ENCODE measurements at places on chromosomes 5 and 9. TPM values are rescaled to one million over a fixed set of nuclear protein-coding genes. Genes with fewer than 3 reads are reported as not detected.
A peak's percentile ranks its signal among the peaks of the same experiment; 100 is the strongest.

Gene ASPN
- total RNA-seq = 113 TPM

DNA sequence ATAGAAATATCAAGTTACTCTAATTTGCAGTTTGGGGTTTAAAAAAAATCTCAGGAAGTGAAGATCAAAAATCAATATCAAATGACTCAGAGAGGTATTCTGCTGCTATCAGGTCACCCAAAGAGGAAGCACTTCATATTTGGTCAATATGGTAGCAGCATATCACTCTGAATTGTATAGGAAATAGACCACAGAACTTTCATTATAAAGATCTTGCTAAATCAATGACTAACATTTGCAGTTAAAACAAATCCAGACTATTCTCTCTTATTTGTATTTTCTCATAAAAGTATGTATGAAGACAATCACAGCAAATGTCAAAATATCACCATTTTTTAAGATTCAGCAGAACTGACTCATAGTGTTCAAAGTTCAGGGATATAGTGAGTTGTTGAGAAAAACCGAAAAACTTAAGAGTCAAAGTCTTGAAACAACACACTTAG is 105.8 kb upstream of the PCSK1 start:
- no peak overlapping the region for H3K27ac ChIP-seq
- no peaks in the 10 kb centered on the region for H3K4me1 ChIP-seq
- no peak overlapping the region for H3K4me3 ChIP-seq
- no peaks in the 10 kb centered on the region for H3K27me3 ChIP-seq
- no peaks in the 10 kb centered on the region for H3K36me3 ChIP-seq

GRCh38 chr9:137760426-137760825 is 117.2 kb upstream of the CACNA1B start:
- H3K4me1 ChIP-seq = no peaks in the 10 kb centered on the region
- H3K36me3 ChIP-seq = no peaks in the 10 kb centered on the region
- DNase-seq = no peak

GRCh38 chr5:174799121-174799520 is 74.7 kb downstream of the MSX2 start:
- no peak overlapping the region for H3K4me3 ChIP-seq
- DNase-seq = no peak
- no peaks in the 10 kb centered on the region for H3K4me1 ChIP-seq

- H3K4me3 ChIP-seq = no peak overlapping the region
- H3K27me3 ChIP-seq = no peaks in the 10 kb centered on the region
- H3K36me3 ChIP-seq = no peaks in the 10 kb centered on the region
- H3K4me1 ChIP-seq = no peaks in the 10 kb centered on the region
- no peak overlapping the region for H3K27ac ChIP-seq
Measured at GRCh38 chr5:33827885-33828284, 63.9 kb downstream of the ADAMTS12 start.

GRCh38 chr5:169296419-169297143 is 4.4 kb downstream of the SLIT3 start:
- no peaks in the 10 kb centered on the region for H3K4me1 ChIP-seq
- DNase-seq = no peak
- H3K4me3 ChIP-seq = no peak overlapping the region
- H3K27ac ChIP-seq = peak overlapping the region; percentile 18

Gene NR5A1
- not detected for total RNA-seq

GRCh38 chr9:88571419-88571818 is 36.4 kb downstream of the NXNL2 start:
- H3K27ac ChIP-seq = no peak overlapping the region
- H3K36me3 ChIP-seq = no peaks in the 10 kb centered on the region

Gene PCDHGA10
- 6.1 TPM for total RNA-seq

DNA sequence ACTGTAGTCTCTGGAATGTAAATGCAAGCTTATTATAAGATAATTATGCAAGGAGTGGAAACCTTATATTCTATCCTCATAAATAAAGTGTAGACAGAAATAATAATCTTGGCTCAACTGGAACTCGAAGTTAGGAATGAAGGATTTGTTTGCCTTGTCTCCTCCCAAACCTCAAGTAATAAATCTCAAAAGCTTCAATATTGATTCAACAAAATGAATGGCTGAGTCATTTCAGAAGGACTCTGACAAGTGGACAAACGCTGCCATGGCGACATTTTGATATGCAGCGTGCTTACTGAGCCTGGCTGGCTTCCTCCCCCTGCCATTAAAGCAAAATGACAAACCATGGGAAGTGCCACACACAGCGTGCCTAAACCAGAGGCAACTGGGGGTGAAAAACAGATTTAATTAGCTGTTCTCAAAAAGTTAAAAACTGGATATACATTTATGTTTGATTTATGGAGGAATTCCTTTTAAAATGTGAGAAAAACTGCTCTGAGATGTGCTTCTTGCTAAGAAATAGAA is 10.5 kb upstream of the ADGRV1 start:
- H3K27ac ChIP-seq = no peak overlapping the region
- H3K36me3 ChIP-seq = no peaks in the 10 kb centered on the region
- no peaks in the 10 kb centered on the region for H3K27me3 ChIP-seq

GRCh38 chr5:90484540-90484939 is 9.9 kb downstream of the POLR3G start:
- no peaks in the 10 kb centered on the region for H3K36me3 ChIP-seq
- H3K4me3 ChIP-seq = no peak overlapping the region
- H3K27ac ChIP-seq = no peak overlapping the region
- no peaks in the 10 kb centered on the region for H3K27me3 ChIP-seq
- DNase-seq = no peak

GRCh38 chr9:96408409-96409280 is 9.5 kb downstream of the ZNF367 start:
- no peak overlapping the region for H3K4me3 ChIP-seq
- no peak overlapping the region for H3K27ac ChIP-seq
- no peaks in the 10 kb centered on the region for H3K27me3 ChIP-seq

DNA sequence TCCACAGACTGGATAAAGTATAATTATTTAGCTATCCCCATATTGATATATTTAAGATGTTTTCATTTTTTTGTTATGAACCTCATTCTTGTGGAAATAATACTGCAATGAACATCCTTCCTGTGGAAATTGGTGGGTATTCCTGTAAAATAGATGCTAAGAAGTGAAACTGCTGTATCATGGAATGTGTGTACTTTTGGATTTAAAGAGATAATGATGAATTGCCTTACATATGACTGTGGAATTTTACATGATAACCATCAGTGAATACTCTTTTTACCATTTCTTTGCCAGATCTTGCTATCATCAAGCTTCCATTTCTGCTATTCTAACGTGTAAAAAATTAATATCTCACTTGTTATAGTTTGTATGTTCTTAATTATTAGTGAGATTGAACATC is 847.9 kb downstream of the EFNA5 start:
- H3K36me3 ChIP-seq = no peaks in the 10 kb centered on the region
- H3K4me3 ChIP-seq = no peak overlapping the region
- no peaks in the 10 kb centered on the region for H3K4me1 ChIP-seq
- H3K27ac ChIP-seq = no peak overlapping the region
- DNase-seq = no peak
- H3K27me3 ChIP-seq = no peaks in the 10 kb centered on the region

Data from aorta (tissue), 5 donors.